ENCODE measurements at places on chromosomes 2 and 18.

- DNase-seq: no peak
Observed at GRCh38 chr2:231207734-231208133, 9.3 kb downstream of the ARMC9 start.

- no peak for DNase-seq
Observed at GRCh38 chr2:170148161-170148560, 29.8 kb upstream of the MYO3B start.

GRCh38 chr18:59446012-59446411, 86.9 kb upstream of the LMAN1 start:
- peak; percentile 45 for DNase-seq

DNA sequence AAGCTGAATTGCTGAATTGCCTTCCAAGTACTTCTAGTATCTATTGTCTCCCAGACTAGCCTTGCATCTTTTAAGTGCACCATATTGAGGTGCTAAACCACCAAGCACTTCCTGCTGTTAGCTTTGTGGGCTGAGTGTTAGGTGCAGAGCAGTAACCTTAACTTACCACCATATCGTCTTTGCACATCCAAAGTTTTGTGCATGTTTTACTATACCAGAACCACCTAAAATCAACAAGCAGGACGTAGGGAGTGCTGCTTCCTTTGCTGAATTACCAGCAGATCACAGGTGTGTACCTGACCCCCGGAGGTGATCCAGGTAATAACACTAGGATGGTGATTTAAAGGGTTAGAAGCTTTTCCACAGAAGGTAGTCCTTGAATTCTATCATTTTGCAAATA, 359.9 kb upstream of the HNRNPA3 start:
- no peak for DNase-seq

GRCh38 chr2:28282861-28283646, 109.6 kb upstream of the FOSL2 start:
- no peak for DNase-seq

DNA sequence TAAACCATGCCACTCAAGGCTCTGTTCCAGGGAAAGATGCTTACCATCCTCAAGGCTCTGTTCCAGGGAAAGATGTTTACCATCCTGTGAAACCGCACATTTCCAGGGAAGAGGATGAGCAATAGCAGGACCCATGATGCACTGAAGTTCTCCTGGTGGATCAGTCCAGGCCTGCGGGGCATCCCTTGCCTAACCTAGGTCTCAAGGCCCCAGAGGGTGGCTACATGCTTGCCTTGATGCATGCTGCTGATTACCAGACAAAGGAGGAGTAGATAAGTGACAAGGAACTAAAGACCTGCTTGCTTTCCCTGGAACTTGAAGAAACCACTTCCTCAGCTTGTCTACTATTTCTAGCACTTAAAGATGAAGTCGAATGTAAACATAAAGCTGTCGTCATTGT, 111.0 kb upstream of the LINC00305 start:
- no peak for DNase-seq

- DNase-seq: no peak
Observed at GRCh38 chr2:207819839-207820784, 50.4 kb upstream of the FZD5 start.

DNA sequence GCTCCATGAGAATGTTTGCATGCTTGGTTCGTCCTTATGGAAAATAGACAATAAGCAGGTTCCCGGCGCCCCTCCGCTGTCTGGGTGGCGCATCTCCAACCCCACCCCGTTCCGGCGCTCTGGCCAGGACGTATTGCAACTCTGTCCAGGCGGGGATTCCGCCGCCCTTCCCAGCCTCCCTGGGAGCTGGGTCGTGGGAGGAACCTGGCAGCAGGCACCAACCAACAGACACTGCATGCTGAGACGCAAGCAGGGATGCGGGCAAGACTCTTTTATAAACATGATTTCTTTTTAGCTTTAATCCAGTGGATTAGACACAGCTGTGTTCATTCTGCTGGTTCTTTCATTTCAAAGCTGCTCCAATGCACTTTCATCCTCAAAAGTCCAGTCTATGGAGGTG, 240.2 kb downstream of the SH3BP4 start:
- DNase-seq: no peak

DNA sequence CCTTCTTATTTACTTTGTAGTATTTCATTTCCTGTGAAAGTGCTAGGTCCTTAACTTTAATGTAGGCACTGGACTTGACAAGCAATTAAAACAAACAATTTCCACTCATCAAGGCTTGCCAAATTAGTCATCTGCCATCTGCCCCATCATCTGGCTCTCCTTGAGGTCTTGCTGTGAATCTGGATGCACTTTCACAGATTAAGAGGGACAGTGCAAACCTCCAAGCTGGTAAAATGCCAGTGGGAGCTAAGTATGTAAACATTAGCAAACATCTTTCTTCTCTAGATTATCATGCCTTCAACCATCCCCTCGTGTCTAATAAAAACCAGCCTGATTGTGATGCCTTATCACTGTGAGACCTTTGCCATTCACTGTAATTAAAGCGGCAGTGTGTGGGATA, 402.9 kb downstream of the ERBB4 start:
- peak; percentile 15 for DNase-seq

GRCh38 chr2:20540587-20541293, 93.9 kb downstream of the RHOB start:
- DNase-seq: no peak

GRCh38 chr18:58979615-58980014, 114.9 kb downstream of the ZNF532 start:
- no peak for DNase-seq

DNA sequence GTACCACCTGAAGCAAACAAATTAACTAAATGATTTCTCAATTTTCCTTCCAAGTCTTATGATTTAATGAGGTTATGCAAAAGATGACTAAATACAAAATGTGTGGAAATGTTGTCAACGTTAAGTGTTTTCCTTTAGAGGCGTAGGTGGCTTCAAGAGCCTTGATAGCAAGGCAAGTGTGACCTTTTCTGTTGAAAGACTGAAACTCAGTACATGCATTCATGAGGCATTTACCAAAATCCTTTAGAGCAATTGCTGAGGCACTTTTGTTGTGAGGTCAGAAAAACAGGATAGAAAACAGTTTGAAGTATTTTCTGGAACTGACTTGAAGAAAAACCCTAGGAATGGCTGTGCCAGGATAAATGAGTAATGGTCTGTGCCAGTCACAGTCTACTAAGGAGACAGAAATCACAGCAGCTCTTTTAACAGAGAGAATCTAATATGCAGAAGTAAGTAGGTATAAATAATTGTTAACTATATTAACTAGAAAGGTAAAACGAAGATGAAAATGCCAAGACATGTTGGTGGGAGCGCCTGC, 326.5 kb upstream of the CDH20 start:
- no peak for DNase-seq
